ENCODE measurements at places on chromosomes 7 and 10.

GRCh38 chr10:12394241-12395033 is 45.1 kb downstream of the CAMK1D start:
- DNase-seq, result no peak

- DNase-seq, result no peak
Observed at GRCh38 chr7:66013938-66014337, 31.9 kb upstream of the GUSB start.

GRCh38 chr10:96670786-96671185 is 49.5 kb downstream of the PIK3AP1 start:
- no peak for DNase-seq

DNA sequence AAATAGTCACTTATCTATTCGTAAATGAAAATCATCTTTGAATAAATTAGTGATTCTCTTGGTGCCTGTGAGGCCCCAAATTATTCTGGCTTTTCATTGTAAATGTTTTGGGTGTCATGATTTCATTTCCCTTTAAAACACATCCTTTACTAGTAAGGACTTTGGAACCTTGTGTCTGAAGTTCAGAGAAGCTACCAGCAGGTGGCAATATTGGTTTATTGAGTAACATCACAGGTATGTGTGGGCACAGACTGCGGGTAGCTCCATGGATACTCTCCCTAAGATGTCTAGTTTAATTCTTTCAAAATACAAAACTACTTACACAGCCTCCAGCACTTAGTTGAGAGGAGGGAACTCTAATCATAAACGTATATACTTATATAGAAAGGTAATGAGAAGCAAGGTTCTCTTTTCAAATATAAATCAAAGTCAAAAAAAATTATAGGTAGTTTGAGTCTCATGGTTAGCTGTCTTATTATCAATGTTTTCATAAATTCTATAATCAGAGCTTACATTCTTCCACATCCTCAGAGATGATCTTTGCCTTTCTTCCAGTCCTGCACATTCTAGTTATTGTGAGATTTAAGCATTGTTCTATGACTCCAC is 449.6 kb downstream of the GRM8 start:
- DNase-seq, result peak; percentile 52

GRCh38 chr10:33065111-33065510 is 107.1 kb upstream of the ITGB1 start:
- no peak for DNase-seq

DNA sequence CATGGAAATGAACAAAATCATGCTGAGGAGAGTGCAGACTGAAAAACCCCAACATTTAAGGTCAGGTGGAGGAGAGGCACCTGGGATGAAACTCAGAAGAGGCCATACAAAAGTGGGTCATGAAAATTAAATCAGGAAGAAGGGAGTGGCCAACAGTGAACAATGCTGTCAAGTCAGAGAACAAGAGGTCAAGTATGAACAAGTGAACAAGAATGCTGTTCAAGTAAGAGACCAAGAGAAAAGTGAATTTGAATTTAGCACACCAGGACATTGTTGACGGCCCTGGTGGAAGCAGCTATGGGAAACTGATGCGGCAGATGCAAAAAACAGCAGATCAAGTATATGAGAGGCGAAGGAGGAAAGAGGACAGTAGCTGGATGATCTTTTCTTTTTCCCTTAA is 7.9 kb downstream of the CEP41 start:
- DNase-seq, result no peak

DNA sequence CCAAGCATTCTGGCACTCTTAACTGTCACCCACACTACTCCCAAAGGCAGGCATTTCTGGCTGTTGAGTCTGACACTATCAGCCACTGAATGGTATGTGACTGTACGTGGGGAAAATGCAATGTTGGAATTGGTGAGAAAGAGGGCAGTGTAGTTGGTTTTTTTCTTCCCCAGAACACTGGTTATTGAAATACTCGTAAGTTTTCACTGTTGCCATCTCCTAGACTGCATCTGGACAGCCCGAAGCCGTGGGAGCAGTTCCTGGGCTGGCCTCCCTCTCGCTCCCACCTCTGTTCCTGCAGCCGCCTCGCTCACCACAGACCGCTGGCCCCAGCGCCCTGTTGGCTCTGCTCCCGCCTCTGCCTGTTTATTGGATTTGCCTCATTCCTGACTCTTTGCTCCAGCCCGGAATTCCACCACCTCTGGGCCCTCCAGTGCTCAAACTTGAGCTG is 5.7 kb downstream of the PLCE1 start:
- DNase-seq, result no peak

GRCh38 chr7:99031496-99031895 is 112.4 kb downstream of the SMURF1 start:
- no peak for DNase-seq

DNA sequence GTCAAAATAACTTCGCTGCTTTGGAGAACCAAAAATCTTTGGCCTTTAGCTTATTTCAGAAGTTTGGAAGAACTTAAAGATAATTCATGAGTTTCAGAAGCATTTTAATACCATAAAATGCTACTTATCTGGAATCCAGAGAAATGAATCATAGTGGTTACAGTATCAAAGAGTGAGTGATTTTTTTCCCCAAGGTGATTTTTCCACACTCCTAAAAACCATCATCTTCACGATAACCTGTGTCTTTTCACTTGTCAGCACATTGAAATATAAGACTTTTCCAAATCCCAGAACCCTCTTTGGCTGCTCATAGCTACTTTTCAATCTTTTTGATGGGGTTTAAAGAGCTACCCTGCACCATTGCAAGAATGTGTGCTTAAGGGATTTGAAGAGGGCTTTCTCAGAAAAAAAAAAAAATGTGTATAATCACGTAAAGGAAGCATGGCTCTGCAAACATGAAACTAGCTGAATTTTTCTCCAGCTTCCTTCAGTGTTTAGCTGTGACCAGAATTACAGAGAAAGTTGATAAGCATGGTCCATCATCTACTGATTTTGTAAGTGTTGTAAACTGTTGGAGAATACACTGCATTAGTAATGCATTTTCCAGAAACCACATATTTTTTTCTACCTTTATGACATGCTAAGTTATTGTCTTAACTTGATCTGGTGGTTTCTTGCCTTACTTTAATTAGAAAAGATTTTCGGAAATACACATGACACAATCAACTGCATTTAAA is 134.9 kb downstream of the BICC1 start:
- no peak for DNase-seq

DNA sequence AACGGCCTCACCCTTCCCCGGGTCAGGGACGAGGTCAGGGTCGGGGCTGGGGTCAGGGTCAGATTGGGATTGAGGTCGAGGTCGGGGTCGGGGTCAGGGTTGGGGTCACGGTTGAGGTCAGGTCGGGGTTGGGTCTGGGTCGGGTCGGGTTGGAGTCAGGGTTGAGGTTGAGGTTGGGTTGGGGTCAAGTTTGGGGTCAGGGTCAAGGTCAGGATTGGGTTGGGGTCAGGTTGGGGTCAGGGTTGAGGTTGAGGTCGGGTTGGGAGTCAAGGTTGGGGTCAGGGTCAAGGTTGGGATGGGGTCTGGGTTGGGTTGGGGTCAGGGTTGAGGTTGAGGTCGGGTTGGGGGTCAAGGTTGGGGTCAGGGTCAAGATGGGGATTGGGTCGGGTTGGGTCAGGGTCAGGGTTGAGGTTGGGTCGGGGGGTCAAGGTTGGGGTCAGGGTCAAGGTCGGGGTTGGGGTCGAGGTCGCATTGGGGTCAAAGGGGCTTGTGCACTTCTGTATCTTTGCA is 131.4 kb downstream of the VIPR2 start:
- no peak for DNase-seq

GRCh38 chr10:93083743-93084539 is 10.2 kb downstream of the CYP26A1 start:
- no peak for DNase-seq

DNA sequence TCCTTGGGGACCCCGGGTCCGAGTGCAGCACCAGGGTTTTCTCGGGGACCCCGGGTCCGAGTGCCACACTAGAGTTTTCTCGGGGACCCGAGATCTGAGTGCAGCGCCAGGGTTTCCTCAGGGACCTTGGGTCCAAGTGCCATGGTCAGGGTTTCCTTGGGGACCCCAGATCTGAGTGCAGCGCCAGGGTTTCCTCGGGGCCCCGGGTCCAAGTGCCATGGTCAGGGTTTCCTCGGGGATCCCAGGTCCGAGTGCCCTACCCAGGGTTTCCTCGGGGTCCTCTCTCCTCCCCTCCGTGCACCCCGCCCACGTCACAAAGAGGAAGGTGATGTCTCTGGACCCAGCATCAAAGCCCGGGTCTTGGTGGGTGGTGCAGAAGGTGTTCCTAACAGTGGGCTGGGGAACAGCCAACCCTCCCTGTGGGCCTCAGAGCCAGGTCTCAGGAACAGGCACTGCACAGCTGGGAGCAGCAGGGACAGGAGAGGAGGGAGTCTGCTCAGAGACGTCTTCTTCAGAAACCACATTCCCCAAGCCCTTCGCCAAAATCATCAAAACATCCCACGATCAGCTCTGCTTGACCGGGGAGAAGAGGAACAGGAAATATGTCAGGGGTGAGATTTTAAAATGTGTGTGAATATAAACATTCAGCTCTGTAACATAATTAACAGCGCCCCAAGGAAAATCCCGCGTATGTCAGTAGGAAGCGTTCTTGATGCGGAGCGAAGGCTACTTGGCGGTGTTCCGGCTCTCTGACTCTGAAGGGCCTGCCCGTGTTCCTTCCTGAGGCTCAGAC is 540.7 kb downstream of the DNAJB6 start:
- DNase-seq, result no peak

- no peak for DNase-seq
Observed at GRCh38 chr10:43958964-43959363, 310.3 kb upstream of the ZNF32 start.

DNA sequence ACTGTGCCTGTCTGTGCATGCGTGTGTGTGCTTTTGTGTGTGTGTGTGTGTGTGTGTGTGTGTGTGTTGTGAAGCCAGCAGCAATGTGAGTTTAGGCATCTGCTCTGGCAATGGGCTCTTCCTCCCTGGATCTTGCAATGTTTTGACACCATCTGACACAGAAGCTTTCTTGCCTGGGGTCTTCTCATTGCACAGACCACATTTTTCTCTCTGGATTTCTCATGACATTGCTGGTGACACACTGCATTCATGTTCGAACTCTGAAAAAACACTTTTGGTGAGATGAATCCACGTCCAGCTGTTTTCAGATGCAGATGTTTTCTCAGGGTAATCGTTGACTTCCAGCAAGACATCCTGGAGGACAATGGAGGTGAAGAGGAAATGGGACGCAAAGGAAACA is 63.0 kb upstream of the FZD8 start:
- no peak for DNase-seq

DNA sequence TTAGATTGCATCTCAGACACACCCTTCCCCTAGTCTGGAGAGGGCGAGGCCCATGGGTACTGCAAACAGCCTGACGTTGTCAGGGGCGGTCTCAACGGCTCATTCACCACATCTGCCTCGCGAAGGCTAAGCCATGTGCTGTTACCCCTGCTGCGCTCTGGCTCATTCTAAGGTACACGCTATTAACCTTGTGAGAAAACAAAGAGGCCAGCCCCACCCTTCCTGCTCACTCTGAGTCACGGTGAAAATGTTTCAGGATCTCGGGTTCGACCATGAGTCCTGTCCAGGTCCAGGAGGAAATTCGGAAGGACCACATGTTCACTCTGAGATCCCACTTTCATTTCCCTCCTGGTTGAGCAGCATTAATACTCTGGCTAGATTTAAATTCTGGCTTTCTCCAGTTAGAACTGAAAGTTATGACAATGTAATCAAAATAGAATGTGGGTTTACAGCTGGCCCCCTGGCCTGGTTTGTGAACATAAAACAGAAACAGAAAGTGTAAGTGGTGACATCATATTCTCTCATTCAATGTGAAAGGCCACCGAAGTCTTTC is 55.2 kb downstream of the EGFR start:
- DNase-seq, result no peak

DNA sequence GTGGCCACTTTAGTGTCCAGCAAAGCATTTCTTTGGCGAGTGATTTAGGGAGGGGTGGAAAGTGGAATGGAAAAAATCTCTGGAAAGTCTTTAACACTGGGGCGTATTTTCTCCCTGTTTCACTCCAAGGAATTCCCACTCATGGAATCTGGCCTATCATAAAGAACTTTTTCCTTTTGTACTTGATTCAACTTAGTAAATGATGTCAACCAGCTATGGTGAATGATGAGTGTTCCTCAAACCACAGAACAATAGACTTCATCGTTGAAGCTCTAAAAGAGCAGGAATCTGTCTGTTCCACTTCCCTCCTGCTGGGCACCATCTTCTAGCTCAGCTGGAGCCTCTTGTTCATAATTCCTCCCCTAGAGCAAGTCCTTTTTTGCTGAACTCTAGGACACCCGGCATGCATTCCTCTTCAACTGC is 66.5 kb downstream of the EPDR1 start:
- no peak for DNase-seq

Data from activated CD4-positive, alpha-beta T cell treated with anti-CD3 and anti-CD28 coated beads, Interleukin-2, amount 50 U/mL, for 24 hours (primary cell).